CD8-positive, alpha-beta memory T cell (primary cell): ENCODE measurements at places on chromosomes 5 and 9. TPM values are rescaled to one million over a fixed set of nuclear protein-coding genes. Genes with fewer than 3 reads are reported as not detected.

Gene PCDHGB4
- polyA plus RNA-seq = 0.08 TPM

Gene IL7R
- 761 TPM for polyA plus RNA-seq

Gene SLC27A4
- polyA plus RNA-seq = 11.2 TPM

Gene TLR4
- polyA plus RNA-seq = not detected

- DNase-seq = no peak
Observed at GRCh38 chr5:143131972-143132371, 271.5 kb downstream of the NR3C1 start.

- DNase-seq = no peak
Observed at GRCh38 chr5:34621277-34622097, 34.6 kb upstream of the RAI14 start.

DNA sequence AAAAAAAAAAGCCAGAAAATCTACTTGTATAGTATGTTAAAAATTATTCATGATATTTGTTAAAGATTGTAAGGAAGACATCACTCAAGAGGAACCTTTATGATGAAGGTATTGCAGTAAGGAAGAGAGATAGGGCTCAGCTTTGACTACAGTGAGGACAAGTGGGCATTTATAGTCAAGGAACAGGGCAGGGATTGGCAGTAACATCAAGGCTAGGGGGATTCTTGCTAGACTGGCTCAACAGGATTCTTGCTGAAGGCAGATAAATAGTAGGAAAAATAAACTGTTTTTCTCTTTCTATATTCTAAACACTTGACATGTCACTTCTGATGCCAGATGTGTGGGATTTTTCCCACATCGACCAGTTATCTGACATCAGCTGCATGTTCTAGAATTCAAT lies 96.7 kb downstream of the ITGA1 start:
- DNase-seq = no peak

- DNase-seq = no peak
Observed at GRCh38 chr5:172844577-172844838, 10.5 kb downstream of the ERGIC1 start.

- DNase-seq = no peak
Observed at GRCh38 chr9:21591221-21592062, 109.3 kb upstream of the IFNE start.

GRCh38 chr5:55904152-55904551 lies 53.0 kb downstream of the IL31RA start:
- no peak for DNase-seq
